Lung (tissue), 17 donors: ENCODE measurements at places on chromosomes 2 and 18.

GRCh38 chr2:45922577-45922988 lies 271.1 kb downstream of the PRKCE start:
- peaks cover 49% of the 10 kb centered on the region for H3K4me1 ChIP-seq
- no peaks in the 10 kb centered on the region for H3K27me3 ChIP-seq
- peak overlapping the region; percentile 45 for H3K27ac ChIP-seq
- no peaks in the 10 kb centered on the region for H3K36me3 ChIP-seq

DNA sequence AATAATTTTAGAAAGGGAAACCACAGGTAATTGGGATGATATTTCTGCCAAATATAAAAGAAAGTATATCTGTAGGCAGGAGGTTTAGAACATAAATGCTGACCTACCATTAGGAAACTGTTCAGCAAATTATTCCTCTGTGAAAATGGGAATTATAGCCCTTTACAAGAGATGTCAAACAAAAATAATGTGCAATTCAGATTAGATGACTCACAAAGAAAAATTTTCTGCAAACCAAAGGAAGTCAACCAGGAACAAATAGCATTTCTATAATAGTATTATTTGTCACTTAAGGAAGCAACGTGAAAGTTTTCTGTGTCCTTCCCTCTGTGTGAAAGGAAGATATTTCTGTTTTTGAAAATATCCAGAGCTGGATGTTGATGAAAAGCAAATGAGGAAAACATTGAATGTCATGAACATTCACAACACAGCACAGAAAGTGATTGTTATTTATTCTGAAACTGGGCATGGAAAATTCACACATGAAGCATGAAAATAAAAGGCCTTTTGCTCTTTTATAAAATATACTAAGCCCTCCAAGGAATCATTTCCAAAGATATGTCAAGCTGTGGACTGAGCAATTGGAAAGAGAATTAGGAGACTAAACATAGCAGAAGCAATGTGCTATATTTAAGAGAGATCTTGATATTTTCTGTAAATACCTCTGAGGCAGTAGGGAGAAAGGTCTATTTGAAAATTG lies 57.9 kb upstream of the SPHKAP start:
- no peaks in the 10 kb centered on the region for H3K4me1 ChIP-seq
- H3K27ac ChIP-seq = no peak overlapping the region
- H3K4me3 ChIP-seq = no peak overlapping the region
- no peak for DNase-seq

- no peak overlapping the region for H3K4me3 ChIP-seq
- H3K4me1 ChIP-seq = peaks cover 30% of the 10 kb centered on the region
- H3K27me3 ChIP-seq = no peaks in the 10 kb centered on the region
- H3K36me3 ChIP-seq = peaks cover 14% of the 10 kb centered on the region
- H3K27ac ChIP-seq = no peak overlapping the region
Measured at GRCh38 chr18:48915626-48916425, 34.9 kb downstream of the SMAD7 start.

GRCh38 chr2:177972123-177972522 lies 100.5 kb downstream of the PDE11A start:
- H3K27ac ChIP-seq = no peak overlapping the region
- DNase-seq = no peak
- no peaks in the 10 kb centered on the region for H3K36me3 ChIP-seq
- H3K27me3 ChIP-seq = no peaks in the 10 kb centered on the region
- H3K4me1 ChIP-seq = no peaks in the 10 kb centered on the region

GRCh38 chr2:109619032-109619615 lies 5.0 kb downstream of the SOWAHC start:
- no peaks in the 10 kb centered on the region for H3K27me3 ChIP-seq
- H3K36me3 ChIP-seq = no peaks in the 10 kb centered on the region
- DNase-seq = no peak
- no peak overlapping the region for H3K27ac ChIP-seq
- H3K4me1 ChIP-seq = peaks cover 9% of the 10 kb centered on the region

GRCh38 chr2:22683914-22684313 lies 701.1 kb upstream of the KLHL29 start:
- no peaks in the 10 kb centered on the region for H3K4me1 ChIP-seq
- no peaks in the 10 kb centered on the region for H3K27me3 ChIP-seq
- H3K36me3 ChIP-seq = no peaks in the 10 kb centered on the region

DNA sequence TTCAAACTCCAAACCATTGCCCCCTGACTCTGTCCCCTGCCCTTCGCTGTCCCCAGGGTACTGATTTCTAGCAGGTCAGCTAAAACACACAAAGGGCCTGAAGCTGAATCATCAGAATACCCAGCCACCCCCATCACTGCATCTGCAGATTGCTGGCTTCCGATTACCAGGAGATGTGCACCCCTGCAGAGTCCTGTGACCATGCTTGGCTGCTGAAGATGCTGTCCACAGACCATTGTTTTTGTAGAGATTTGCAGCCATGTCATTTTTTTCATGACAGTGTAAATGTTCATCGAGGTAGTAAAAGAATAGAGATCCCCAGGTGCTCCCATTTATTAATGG lies 463.3 kb downstream of the STK39 start:
- H3K4me1 ChIP-seq = no peaks in the 10 kb centered on the region
- H3K27me3 ChIP-seq = no peaks in the 10 kb centered on the region
- H3K4me3 ChIP-seq = no peak overlapping the region
- DNase-seq = no peak
- no peak overlapping the region for H3K27ac ChIP-seq

DNA sequence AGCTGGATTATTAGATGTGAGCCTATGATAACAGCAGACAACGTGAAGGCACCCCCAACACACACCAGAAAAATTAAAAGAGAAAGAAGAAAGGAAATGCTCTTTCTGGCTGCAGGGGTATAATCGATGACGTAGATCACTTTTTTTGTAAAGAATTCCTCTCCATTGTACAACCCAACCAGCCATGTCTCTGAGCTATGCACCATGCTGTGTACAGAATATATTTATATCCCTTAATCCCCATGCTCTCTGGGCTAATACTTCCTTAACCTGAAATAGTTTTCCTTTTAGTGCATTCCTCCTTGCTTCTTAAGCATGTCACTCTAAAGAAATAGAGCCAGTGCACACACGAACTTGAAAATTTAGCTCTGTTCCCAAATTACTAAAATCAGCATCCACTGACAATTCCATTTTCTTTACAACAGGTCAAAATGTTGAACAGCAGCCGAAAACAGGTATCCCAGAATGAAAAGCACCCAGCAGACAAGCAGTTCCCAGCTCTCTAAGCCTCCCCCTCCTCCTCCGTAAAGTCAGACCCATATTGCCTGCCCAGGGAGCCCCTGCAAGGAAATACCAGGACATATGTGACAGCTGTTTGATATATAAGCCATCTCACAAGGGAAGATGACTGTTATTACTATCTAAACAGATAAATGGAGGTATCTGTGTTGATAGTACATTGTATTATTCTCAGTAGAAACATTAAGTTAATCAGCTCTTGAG lies 247.4 kb upstream of the RAB6C start:
- no peaks in the 10 kb centered on the region for H3K4me1 ChIP-seq
- H3K27ac ChIP-seq = no peak overlapping the region
- no peaks in the 10 kb centered on the region for H3K36me3 ChIP-seq
- no peak overlapping the region for H3K4me3 ChIP-seq
- H3K27me3 ChIP-seq = no peaks in the 10 kb centered on the region

DNA sequence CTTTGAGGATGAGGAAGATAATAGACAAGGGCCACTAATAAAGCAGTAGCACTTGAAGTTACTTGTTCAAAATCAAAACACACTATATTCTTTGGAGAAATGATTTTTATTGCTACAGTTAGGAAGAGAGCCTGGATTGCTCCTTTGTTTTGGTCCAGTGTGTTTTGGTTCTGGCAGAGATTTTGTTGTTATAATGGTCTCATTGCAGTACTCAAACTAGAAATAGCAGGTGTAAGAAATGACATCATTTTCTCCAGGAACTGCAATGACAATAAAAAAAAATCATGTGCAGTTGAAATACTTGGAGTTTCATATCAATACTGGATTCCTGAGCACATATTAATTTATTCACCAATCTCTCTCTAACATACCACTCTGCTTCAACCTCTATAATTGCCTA lies 490.3 kb downstream of the CCDC85A start:
- no peaks in the 10 kb centered on the region for H3K36me3 ChIP-seq
- no peaks in the 10 kb centered on the region for H3K4me1 ChIP-seq
- DNase-seq = no peak
- no peak overlapping the region for H3K27ac ChIP-seq
- no peaks in the 10 kb centered on the region for H3K27me3 ChIP-seq

- H3K36me3 ChIP-seq = no peaks in the 10 kb centered on the region
- H3K4me1 ChIP-seq = no peaks in the 10 kb centered on the region
- DNase-seq = no peak
- H3K4me3 ChIP-seq = no peak overlapping the region
Measured at GRCh38 chr18:32582455-32582854, 111.8 kb upstream of the GAREM1 start.

- no peaks in the 10 kb centered on the region for H3K27me3 ChIP-seq
- no peak for DNase-seq
- H3K4me3 ChIP-seq = no peak overlapping the region
- H3K36me3 ChIP-seq = no peaks in the 10 kb centered on the region
Measured at GRCh38 chr18:78433562-78433961, 546.1 kb upstream of the SALL3 start.

- H3K27ac ChIP-seq = no peak overlapping the region
- no peaks in the 10 kb centered on the region for H3K36me3 ChIP-seq
- no peak for DNase-seq
Measured at GRCh38 chr2:167935803-167936110, 311.6 kb downstream of the STK39 start.

- no peak overlapping the region for H3K4me3 ChIP-seq
- no peak overlapping the region for H3K27ac ChIP-seq
- H3K36me3 ChIP-seq = peaks cover 7% of the 10 kb centered on the region
- no peaks in the 10 kb centered on the region for H3K4me1 ChIP-seq
- no peak for DNase-seq
Measured at GRCh38 chr18:54192415-54192814, 32.1 kb downstream of the MBD2 start.

DNA sequence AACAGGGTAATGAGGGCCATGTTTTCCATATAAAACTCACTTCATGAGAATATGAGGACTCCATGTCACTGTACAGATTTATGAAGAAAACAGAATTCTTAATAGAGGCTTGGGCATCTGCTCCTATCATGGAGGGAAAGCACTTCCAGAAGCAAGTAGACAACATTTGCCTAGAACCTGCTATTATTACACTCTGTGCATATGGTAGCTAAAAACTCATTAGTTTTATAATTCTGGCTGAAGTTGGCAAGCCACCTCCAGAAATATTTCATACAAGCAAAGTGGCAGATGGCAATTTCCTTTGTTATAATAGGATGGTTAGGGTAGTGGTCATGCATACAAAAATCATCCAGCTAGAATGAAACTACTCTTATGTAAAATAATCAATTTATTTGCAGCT lies 65.8 kb upstream of the TLK1 start:
- H3K36me3 ChIP-seq = no peaks in the 10 kb centered on the region
- DNase-seq = no peak
- H3K27me3 ChIP-seq = no peaks in the 10 kb centered on the region
- H3K27ac ChIP-seq = no peak overlapping the region

DNA sequence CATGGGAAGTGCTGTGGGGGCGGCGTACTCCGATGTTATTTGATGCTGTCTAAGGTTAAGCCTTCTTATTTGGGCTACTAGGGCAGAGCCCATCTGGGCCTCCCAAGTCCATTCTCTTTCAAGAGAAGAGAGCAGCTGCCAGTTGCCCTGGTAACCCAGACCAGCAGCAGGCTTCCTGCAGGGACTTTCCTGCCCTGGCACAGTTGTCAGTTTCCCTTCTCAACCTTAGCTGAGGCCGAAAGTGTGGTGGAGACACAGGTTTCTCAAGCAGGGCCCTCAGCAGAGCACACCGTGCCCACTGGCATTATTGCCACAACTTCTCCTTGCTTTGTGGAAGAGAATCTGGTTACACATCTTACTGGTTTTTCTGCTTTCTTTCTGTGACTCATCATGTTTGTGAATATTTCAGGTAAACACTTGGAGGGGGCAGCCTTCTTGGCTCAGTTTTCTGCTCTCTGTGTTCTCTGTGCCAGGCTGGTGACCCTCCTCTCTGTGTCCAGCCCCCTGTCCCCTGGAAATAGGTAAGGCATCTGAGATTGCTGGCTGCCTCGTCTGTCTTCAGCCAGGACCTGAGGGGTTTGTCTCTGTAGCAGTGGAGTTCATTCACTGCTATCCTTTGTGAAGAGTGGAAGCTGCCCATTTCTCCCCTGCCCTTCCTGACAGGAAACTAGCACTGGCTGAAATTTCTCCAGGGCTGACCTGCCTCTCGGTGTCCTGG lies 111.0 kb downstream of the B3GNT2 start:
- H3K27ac ChIP-seq = peak overlapping the region; percentile 81
- peaks cover 11% of the 10 kb centered on the region for H3K4me1 ChIP-seq

- no peaks in the 10 kb centered on the region for H3K27me3 ChIP-seq
- H3K27ac ChIP-seq = no peak overlapping the region
- no peaks in the 10 kb centered on the region for H3K4me1 ChIP-seq
- peaks cover 22% of the 10 kb centered on the region for H3K36me3 ChIP-seq
- no peak for DNase-seq
Measured at GRCh38 chr2:241496904-241497877, 11.2 kb downstream of the STK25 start.

GRCh38 chr2:45761635-45762034 lies 110.2 kb downstream of the PRKCE start:
- no peak overlapping the region for H3K4me3 ChIP-seq
- no peaks in the 10 kb centered on the region for H3K36me3 ChIP-seq
- DNase-seq = no peak
- H3K4me1 ChIP-seq = peaks cover 18% of the 10 kb centered on the region
- no peak overlapping the region for H3K27ac ChIP-seq
- no peaks in the 10 kb centered on the region for H3K27me3 ChIP-seq

GRCh38 chr2:205482399-205483081 lies 199.8 kb upstream of the NRP2 start:
- H3K27ac ChIP-seq = no peak overlapping the region
- H3K27me3 ChIP-seq = no peaks in the 10 kb centered on the region
- H3K36me3 ChIP-seq = no peaks in the 10 kb centered on the region
- H3K4me1 ChIP-seq = no peaks in the 10 kb centered on the region

GRCh38 chr2:207253666-207254345 lies 88.1 kb upstream of the KLF7 start:
- DNase-seq = no peak
- H3K27me3 ChIP-seq = no peaks in the 10 kb centered on the region
- H3K36me3 ChIP-seq = no peaks in the 10 kb centered on the region
- no peak overlapping the region for H3K4me3 ChIP-seq
- no peak overlapping the region for H3K27ac ChIP-seq

DNA sequence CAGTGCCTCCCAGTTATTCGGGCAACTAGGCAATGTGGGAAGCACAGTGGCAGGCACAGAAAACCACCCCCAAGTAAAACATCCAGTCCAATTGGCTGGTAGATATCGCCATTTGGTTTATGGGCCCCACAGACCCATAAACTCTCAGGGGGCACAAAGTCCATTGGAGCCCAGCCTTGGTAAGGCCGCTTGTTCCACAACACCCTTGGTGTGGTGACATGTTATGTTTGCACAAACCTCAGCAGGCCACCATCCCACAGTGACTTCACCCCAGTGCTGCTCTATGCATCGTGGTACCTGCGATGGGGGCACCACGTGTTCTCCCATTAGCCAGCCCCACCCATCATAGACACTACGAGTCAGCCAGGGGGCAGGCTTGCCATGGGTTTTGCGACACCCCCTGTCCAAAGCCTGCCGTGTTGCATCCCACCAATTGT lies 18.5 kb downstream of the PHOSPHO2 start:
- no peak overlapping the region for H3K27ac ChIP-seq
- no peak for DNase-seq
- H3K27me3 ChIP-seq = no peaks in the 10 kb centered on the region
- H3K36me3 ChIP-seq = no peaks in the 10 kb centered on the region
- H3K4me1 ChIP-seq = peaks cover 18% of the 10 kb centered on the region
- H3K4me3 ChIP-seq = no peak overlapping the region
